ENCODE measurements at places on chromosomes 13 and 19. TPM values are rescaled to one million over a fixed set of nuclear protein-coding genes. Genes with fewer than 3 reads are reported as not detected.

Gene MTUS2
- total RNA-seq = not detected

Gene MEDAG
- 90.3 TPM for total RNA-seq

Gene ACP7
- total RNA-seq = under 0.01 TPM

Gene IQCN
- under 0.01 TPM for total RNA-seq

Gene NECTIN2
- 121 TPM for total RNA-seq

Gene ZNF541
- under 0.01 TPM for total RNA-seq

Gene CASP14
- not detected for total RNA-seq

Gene C1QTNF9B
- total RNA-seq = not detected

Gene STAP2
- total RNA-seq = 10.1 TPM

Gene TEX26
- total RNA-seq = not detected

Gene LHFPL6
- total RNA-seq = 24.8 TPM

Gene UNC13A
- under 0.01 TPM for total RNA-seq

Gene ARL11
- total RNA-seq = 0.32 TPM

Gene SHISA7
- not detected for total RNA-seq

Gene DCLK1
- total RNA-seq = 3.2 TPM

Gene METTL21C
- not detected for total RNA-seq

Gene CYP2A7
- not detected for total RNA-seq

Gene SMIM24
- not detected for total RNA-seq

Gene OR7A5
- not detected for total RNA-seq

Gene GPR4
- 1.5 TPM for total RNA-seq

Measured in epithelial cell of umbilical artery (primary cell).